ENCODE measurements at places on chromosomes 16 and 17.

- DNase-seq = no peak
Measured at GRCh38 chr17:17712268-17712924, 31.1 kb downstream of the RAI1 start.

DNA sequence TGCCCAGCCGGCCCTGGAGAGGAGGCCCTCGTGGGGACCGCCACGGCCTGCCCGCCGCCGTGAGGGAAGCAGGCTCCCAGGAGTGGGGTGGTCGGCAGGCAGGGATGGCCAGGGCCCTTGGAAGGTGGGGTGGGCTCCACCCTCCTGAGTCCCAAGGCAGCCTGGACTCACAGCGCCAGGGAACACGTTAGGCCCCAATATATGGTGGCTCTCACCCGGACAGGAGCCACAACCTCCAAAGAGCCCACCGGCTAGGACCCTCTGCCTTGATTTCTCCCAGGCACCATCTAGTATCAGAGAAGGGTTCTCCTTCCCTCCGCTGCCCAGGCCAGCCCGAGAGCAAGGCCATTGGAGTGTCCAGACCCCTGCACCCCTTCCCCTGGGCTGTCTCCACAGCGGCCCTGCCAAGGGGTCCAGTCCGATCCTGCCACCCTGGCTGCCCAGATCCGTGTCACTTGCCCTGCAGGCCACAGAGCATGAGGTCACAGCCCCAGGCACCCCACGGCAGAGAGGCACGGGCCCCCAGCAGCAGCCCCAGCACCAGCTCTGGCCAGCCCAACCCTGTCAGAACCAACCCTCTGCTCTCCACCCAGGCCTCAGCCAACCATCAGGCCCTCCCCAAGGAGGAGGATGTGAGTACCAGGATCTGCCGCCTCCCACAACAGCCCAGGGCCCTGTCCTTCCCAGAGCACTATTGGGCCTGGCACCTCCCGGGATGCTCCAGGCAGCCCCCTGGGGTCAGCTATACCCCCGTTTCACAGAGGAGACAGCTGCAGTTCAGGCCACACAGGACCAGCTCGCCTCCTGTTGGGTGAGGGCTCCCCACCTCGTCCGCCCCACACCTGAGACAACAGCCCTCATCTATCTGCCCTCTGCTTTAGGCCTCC is 1.1 kb upstream of the AXIN1 start:
- no peak for DNase-seq

DNA sequence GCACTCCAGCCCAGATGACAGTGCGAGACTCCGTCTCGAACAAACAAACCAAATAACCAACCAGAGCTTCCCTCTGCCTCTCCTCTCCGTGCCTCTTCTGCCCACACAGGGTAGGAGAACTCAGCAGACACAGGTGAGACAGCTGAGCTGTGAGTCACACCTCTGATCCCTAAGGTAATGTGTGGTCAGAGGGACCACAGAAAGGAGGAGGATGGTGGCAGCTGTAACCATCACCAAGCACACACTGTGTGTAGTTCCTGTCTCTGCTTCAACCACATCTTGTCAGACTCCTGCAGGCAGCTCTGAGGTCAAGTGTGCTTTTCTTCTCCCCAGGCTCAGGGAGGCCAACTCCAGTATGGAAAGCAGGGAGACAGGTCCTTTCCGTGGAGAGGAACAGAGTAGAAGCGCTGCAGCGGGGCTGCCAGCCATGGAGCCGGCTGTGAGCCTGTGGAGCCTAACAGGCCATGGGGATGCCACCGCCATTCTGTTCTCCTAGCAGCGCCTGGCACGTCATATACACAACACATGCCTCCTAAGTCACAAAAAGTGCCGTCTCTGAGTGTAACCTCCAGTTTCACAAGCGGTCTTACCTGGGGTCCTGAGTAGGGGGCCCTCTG is 7.1 kb downstream of the NUDT16L1 start:
- no peak for DNase-seq

GRCh38 chr17:53630638-53631037 is 192.1 kb upstream of the KIF2B start:
- DNase-seq = no peak

DNA sequence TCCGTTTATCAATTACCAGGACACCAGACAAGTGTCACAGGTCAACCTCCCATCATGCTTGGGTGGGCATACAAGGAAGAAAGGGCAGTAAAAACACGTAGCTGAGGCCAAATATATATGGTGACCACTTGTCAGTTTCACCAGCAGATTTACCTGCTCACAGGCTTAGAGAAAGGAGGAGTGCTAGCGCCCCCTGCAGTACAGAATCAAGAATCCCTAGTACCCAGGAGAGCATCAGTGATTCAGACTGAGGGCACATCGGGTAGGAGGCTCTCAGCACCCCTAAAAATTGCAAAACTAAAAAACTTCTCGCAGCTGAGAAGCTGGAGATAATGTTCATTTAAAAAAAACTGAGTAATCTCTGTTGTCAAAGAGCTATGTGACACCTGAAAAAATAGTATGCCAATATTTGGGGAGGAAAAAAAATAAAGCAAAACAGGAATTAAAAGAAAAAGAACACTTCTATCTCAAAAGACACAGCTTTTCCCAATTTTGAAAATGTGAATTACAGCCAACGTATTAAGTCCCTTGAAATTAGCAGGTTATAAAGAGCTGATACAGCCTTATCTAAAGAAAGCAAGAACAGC is 21.2 kb upstream of the MON1B start:
- DNase-seq = peak; percentile 3

- DNase-seq = no peak
Measured at GRCh38 chr17:41486809-41487530, 2.7 kb downstream of the KRT36 start.

- no peak for DNase-seq
Measured at GRCh38 chr17:55416000-55416399, 5.6 kb downstream of the MMD start.

- DNase-seq = no peak
Measured at GRCh38 chr17:18917506-18918032, 34.4 kb upstream of the SLC5A10 start.

GRCh38 chr17:10151667-10152496 is 46.5 kb downstream of the GAS7 start:
- DNase-seq = no peak

DNA sequence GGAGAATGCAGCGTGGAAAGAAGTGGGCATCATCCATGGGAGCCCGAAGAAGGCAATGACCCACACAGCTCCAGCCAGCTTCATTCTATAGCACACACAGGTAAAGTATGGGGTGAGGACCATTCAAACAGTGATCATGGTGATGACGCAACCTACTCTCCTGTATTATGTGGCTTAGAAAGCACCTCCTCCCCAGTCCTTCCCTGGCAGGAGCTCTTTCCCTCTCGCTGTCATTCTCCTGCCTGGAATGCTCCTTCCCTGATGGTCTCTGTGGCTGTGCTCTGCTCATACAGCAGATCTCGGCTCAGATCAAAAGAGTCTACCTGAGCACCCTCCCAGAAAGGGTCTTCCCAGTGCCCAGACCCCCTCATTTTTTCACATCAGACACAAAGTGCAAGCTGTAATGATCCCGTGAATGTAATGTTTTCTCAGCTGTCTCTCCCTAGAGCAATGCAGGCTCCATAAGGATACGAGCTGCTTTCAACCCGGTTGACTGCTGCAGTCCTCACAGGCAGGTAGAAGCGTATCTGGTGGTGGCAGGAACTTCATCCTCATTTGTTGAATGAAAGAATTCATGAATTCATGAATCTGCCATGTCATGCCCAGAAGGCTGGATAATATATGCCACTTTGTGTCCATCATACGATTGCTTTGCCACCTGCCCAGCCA is 248.8 kb downstream of the HS3ST3A1 start:
- no peak for DNase-seq

GRCh38 chr17:32142857-32143526 is 690 bp downstream of the RHOT1 start:
- DNase-seq = peak; percentile 57

DNA sequence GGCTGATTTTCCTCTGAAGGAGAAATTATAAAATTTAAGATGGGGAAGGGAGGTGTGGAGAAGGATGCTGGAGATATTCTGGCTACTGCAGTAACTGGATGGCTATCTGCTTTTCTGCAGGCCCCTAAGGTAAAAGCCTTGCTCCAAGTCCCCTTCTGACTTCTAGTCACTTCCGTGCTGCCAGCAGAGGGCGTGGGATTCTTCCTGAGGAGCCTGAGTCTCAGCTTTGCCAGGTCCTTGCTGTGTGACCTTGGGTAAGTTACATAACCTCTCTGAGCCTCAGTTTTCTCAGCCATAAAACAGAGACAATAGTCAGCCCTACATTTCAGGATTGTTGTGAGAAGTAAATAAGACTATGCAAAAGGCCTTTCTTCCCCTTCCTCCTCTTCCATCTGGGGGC is 24.3 kb upstream of the TMEM220 start:
- DNase-seq = no peak

DNA sequence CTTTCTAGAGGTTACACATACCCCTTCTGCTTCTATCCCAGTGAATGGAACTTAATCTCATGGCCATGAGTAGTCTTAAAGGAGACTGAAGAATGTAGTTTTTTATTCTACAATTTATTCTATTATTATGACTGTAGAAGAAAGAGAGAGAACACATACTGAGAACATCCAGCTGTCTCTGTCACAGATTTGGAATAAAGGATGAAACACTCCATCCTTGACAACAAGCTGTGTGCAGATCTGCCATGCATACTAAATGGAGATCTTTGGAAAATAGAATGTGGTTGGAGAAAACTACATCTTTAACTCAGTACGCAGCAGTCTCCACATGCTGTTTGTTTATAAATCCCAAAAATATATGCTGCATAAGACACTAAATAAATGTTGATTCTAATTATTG is 54.1 kb upstream of the NUDT7 start:
- DNase-seq = no peak

DNA sequence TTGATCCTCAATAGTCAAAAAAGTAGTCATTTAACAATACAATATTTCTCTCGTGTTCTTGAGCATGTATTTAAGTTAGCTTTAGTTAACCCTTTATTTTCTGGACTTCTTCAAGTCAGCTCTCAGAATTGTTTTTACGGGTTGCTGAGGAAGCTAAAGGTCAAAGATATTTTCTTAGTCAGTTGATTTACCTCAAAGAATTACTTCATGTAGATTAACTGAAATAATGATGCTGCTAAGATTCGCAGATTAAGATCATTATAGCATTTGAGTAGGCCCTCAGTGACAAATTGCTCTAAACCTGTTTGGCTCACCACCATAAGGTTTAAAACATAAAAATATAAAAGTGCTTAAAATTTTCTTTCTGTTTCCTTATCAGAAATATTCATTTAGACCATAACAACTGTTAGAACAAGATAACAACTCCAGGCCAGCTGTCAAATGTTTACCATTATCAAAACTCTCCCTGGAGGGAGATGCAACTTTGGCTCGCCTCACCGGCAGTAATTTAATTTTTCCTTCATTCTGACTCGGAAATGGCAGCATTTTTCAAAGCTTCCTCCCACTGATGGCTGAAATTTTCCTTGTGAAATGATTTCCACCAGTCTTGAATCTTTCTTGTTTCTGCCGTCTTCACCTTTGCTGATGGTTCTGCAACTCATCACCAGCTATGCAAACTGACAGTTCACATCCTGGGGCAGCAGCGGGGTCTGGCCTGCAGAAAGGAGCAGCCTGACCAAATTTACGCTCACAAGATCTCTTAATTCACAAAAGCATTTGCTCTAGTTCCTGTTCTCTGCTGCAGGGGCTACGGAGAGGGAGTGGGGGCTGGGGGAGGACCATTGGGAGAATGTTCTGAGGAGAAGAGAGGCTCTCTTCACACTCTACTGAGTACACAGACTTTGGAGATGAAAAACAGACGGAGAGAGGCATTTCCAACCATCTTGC is 254.8 kb upstream of the TBX2 start:
- DNase-seq = no peak

GRCh38 chr16:57264381-57264780 is 19.3 kb downstream of the ARL2BP start:
- DNase-seq = no peak

DNA sequence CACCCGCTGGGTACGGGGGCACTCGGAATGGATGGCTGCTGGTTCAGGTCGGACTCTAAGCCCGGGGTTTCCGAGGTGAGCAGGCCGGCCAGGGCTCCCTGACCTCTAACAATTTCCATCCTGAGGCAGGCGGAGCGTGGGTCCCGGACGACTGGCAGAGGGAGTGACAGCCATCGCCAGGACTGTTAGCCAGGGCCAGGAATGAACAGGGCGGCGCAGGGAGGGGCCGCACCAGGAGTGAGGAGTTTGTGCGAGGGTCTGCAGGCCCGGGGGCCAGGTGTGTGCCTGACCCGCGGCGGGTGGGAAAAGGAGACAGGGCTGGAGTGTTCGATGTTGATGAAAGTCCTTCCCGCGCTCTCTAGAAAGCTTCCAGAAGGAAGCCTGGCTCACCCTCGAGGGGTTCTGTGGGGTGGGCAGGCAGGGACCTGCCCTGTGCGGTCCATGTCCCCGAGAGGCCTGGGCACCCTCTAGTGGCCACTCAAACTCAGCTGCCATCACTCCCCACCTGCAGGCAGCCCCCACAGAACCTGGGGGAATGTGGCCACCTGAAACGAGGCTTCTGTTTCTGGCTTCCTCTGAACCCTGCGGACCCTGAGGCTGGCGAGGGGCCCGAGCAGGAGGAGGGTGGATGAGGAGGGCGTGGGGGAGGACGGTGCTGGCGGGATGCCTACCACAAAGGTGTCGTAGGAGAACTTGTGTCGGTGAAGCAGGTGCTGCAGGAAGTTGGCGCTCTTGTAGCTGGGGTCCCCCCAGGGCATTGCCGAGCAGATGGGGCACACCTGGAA is 8.2 kb downstream of the RNF166 start:
- no peak for DNase-seq

DNA sequence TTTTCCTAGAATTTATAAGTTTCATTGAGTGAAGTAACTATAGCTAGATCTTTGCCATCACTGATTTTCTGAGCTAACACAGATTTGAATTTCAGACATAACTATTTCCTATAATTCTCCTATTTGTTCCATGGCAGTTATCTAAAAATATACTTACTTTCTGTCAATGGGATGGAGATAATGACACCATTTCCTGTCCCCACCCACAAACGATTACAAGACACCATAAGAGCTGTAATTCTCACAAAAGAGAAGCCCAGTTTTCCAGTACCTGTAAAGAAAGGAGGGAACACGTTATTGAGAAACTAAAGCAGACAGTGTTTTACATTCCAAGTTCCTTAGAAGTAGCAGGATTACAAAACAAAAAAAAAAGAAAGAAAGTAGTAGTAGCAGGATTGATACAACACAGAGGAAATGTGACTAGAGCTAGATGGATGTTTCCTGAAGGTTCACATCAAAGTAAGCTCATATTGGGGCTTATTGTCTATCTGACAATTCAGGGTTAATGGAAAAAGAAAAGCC is 110.9 kb upstream of the TOB1 start:
- DNase-seq = no peak

- no peak for DNase-seq
Measured at GRCh38 chr16:84633622-84634021, 14.7 kb upstream of the KLHL36 start.
